Spleen (tissue), 13 donors: ENCODE measurements at places on chromosomes 1 and 21.

DNA sequence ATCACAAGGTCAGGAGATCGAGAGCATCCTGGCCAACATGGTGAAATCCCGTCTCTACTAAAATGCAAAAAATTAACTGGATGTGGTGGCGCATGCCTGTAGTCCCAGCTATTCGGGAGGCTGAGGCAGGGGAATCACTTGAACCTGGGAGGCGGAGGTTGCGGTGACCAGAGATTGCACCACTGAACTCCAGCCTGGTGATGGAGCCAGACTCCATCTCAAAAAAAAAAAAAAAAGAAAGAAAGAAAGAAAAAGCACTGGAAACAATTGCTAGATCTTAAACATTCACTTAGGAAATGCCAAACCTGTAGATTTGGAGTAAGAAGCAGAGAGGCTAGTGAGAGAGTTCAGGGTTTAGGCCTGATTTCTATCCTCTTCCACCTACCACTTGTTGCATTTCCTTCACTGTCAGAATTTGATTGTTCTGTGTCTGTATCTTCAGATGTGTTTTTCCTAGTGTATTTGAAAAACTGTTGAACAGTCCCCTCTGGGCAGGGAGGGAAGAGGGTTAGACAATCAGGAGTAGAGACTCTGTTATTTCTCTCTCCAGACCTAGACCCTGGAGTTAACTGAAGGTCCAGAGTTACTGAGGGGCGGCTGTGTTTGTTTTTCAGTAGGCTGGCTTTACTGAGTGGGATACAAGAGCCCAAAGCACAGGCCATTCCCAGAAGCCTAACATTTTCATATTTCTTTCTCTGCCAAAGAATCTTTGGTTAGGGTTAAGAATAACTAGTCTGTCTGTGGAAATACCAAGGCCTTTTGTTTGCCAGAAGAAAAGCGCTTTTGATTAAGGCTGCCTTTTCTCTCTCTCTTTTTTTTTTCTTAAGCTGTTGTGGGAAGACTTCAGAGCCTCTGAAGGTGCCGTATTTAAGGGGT is 31.1 kb upstream of the MACF1 start:
- no peaks in the 10 kb centered on the region for H3K27me3 ChIP-seq
- peaks cover 53% of the 10 kb centered on the region for H3K4me1 ChIP-seq
- no peaks in the 10 kb centered on the region for H3K36me3 ChIP-seq
- no peak for DNase-seq
- H3K27ac ChIP-seq = peak overlapping the region; percentile 22
- H3K4me3 ChIP-seq = no peak overlapping the region

GRCh38 chr1:43147625-43148327 is 24.3 kb downstream of the EBNA1BP2 start:
- H3K27me3 ChIP-seq = peaks cover 48% of the 10 kb centered on the region
- peaks cover 11% of the 10 kb centered on the region for H3K4me1 ChIP-seq
- no peak for DNase-seq
- H3K4me3 ChIP-seq = peak overlapping the region; percentile 29
- H3K27ac ChIP-seq = no peak overlapping the region
- H3K36me3 ChIP-seq = no peaks in the 10 kb centered on the region

- H3K27ac ChIP-seq = no peak within 1 kb of the TSS
- H3K4me3 ChIP-seq = peak within 1 kb of the TSS; percentile 25
- peaks cover 4% of the 10 kb centered on the region for H3K36me3 ChIP-seq
- no peaks in the 10 kb centered on the region for H3K27me3 ChIP-seq
Observed at GRCh38 chr1:31373056-31373896, at the start of gene FABP3. TSS of gene FABP3 (minus strand) at chr1:31373076. CDS start at chr1:31373014, 62 bp downstream.

DNA sequence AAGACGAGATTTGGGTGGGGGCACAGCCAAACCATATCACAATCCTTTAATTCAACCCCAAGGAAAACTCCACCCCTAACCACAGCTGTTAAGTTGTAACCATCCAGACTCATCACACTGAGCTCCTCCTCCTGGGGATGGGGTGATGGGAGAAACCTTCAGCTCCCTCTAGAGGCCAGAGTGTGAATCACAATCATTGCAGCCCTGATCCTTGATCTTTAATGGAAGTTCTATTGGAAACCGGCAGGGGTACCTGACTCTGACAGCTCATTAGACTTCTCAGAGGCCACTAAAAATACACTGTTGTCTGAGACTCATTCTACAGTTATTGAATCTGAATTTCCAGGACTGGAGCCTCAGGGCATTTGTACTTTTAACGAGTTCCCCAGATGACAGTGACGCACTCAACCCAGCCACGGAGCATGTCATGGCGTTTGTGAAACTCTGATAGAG is 127.2 kb downstream of the IGSF21 start:
- H3K27ac ChIP-seq = no peak overlapping the region
- H3K27me3 ChIP-seq = peaks cover 55% of the 10 kb centered on the region
- DNase-seq = no peak
- no peaks in the 10 kb centered on the region for H3K4me1 ChIP-seq
- no peaks in the 10 kb centered on the region for H3K36me3 ChIP-seq

GRCh38 chr1:31760471-31761470 is 3.4 kb downstream of the ADGRB2 start:
- peaks cover 55% of the 10 kb centered on the region for H3K4me1 ChIP-seq
- peak overlapping the region; percentile 50 for H3K4me3 ChIP-seq
- no peaks in the 10 kb centered on the region for H3K36me3 ChIP-seq
- H3K27ac ChIP-seq = no peak overlapping the region
- peaks cover 22% of the 10 kb centered on the region for H3K27me3 ChIP-seq

DNA sequence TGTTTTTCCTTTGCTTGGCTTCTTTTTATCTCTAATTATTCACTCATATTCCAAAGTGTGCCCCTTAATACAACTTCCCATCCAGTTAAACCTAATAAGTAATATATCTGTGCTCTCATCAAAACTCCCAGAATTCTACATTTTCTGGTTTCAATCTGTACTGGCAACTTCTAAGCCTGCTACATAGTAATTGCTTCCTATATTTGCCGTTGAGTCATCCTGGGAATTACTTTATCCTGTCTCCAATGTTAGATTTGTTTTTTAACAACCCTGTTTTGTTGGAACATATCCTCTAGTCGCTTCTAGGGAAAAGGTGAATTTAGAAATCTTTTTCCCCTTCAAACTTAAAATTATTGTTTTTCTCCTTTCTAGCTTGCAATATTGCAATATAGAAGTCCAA is 620.5 kb upstream of the PKN2 start:
- H3K36me3 ChIP-seq = no peaks in the 10 kb centered on the region
- no peak overlapping the region for H3K4me3 ChIP-seq
- H3K27ac ChIP-seq = no peak overlapping the region

DNA sequence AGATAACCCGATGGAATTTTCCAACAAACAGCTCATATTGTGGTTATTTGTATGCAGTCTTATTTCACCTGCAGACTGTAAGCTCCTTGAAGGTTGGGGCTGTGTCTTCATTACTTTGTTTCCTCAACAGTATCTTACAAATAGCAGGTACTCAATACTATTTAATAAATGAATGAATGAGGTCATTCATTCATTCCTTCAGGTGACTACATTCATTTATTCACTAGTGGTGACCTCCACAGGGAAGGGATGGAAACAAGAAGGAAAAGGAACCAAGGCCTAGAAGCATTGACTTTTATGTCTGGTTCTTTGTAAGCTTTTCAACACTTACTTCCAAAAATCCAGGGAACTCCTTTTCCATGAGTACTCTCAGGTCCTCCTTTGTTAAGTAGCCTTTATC is 7.9 kb downstream of the S100A10 start:
- H3K27me3 ChIP-seq = no peaks in the 10 kb centered on the region
- no peak for DNase-seq
- no peak overlapping the region for H3K27ac ChIP-seq
- peaks cover 19% of the 10 kb centered on the region for H3K36me3 ChIP-seq

DNA sequence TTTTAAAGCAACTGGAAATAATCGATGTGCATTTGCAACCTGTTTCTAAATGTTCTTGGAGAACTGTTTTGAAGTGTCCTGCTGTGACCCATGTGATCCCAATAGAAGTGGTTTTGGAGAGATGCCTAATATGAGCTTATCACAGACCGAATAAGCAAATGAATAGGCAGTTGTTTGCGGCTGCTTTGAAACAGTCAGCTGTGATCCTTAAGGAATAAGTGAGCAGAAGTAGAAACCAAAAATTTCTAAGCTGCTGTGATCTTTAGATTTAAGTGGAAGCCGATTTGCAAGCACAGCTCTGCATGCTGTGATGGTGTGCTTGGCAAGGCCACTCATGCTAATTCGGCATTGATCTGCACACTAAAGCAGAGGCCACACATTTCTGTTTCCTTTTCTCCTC is 329.5 kb upstream of the DUSP10 start:
- H3K27ac ChIP-seq = no peak overlapping the region
- no peaks in the 10 kb centered on the region for H3K27me3 ChIP-seq
- H3K4me1 ChIP-seq = no peaks in the 10 kb centered on the region
- no peak overlapping the region for H3K4me3 ChIP-seq

DNA sequence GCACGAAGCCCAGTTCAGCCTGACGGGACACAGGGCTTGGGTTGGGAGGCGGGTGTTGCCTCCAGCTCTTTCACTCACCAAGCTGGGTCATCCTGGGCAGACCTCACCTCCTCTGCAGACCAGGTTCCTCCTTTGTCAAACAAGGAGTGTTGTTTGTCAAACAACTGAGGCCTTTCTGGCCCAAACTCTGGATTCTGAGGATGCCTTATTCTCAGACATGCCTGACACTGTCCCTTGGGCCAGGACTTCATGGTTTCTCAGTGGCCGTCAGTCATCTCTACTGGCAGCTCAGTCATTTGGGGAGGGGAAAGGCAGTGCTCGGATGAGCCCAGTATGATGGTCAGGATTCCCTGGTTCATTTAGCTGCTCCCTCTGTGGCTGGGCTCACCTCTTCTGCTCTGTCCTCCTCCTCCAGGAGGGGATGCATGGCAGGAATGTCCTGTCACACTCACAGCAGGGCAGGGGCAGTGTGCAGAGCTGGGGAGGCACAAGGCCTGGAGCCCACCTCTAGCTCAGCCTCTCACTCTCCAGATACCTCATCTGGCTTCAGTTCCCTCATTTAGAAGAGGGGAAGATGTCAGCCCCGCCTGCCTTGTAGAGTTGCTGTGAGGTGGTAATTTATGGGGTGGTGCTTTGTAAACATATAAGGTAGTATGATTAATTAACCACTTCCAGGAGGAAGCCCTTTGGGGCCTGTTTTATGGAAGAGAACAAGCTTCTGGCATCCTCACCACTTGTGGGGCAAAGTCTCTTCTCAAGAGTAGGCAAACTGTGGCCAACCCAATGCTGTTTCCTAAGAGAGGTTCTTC is 20.6 kb downstream of the SLC2A1 start:
- DNase-seq = peak; percentile 76
- no peaks in the 10 kb centered on the region for H3K27me3 ChIP-seq
- peaks cover 77% of the 10 kb centered on the region for H3K4me1 ChIP-seq
- no peak overlapping the region for H3K4me3 ChIP-seq

DNA sequence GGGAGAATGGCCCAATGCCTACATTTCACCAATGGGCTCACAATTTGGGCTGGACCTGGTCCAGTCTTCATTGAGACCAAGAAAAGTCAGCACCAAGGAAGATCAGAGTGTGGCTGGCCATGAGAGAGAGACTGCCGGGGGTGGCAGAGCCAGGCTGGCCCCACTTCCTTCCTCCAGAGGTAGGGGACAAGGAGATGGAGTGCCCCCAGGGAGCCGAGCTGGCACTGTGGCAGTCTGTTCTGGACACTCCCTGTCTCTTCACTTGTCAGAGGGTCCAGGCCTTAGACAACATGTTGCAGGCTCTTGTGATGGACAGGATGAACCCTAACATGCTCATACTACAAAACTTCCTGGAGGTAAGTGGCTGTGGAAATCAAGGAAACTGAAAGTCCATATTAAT is 27.7 kb downstream of the INAVA start:
- peak; percentile 32 for DNase-seq
- no peak overlapping the region for H3K4me3 ChIP-seq
- no peaks in the 10 kb centered on the region for H3K4me1 ChIP-seq

DNA sequence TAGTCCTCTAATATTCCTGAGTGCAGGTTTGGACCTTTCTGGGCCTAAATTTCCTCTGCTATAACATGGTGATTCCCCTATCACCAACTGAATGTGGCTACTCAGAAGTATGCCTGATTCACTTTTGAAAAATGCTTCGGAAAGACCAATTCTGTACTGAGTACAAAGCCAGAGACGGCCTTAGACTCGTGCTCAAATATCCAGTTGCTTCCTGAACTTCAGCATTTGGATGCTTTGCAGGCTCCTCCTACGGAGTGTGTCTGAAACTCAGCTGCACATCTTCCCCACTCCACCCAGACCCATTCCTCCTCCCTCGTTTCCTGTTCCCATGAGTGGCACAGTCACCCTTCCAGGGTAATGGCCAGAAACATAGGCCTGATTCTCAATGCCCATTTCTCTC is 98.4 kb upstream of the GADD45A start:
- H3K36me3 ChIP-seq = no peaks in the 10 kb centered on the region
- no peak overlapping the region for H3K27ac ChIP-seq
- no peaks in the 10 kb centered on the region for H3K27me3 ChIP-seq
- DNase-seq = no peak
